ENCODE measurements at places on chromosomes 12 and 14. TPM values are rescaled to one million over a fixed set of nuclear protein-coding genes. Genes with fewer than 3 reads are reported as not detected.

GRCh38 chr14:75604979-75605851, 26.8 kb downstream of the FLVCR2 start:
- no peaks in the 10 kb centered on the region for H3K4me1 ChIP-seq
- no peak overlapping the region for H3K27ac ChIP-seq
- H3K36me3 ChIP-seq: no peaks in the 10 kb centered on the region
- no peak for DNase-seq

DNA sequence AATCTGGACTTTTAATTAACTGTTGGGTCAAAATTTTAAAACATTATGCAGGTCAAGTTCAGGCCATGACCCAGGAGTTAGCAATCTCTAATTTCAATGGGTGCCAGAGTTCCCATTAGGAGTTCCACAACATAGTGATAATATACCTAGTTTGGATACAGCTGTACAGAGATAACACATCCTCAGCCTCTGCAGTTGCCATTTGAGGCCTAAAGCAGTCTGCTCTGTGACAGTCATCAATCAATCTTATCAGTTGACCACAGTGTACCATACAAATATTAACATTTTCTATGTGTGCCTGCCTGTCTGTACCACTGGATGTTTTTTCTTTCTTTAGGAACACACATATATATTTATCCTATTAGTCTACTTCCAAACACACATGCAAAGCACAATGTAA, 54.0 kb upstream of the BBS10 start:
- no peak for DNase-seq
- H3K36me3 ChIP-seq: no peaks in the 10 kb centered on the region
- H3K4me1 ChIP-seq: no peaks in the 10 kb centered on the region
- H3K27me3 ChIP-seq: no peaks in the 10 kb centered on the region
- no peak overlapping the region for H3K4me3 ChIP-seq

Gene VCPKMT
- 9.4 TPM for polyA plus RNA-seq

Gene RDH12
- not detected for polyA plus RNA-seq

Measured in GM23248 (cell line).